Glutamatergic neuron (in vitro differentiated cells): ENCODE measurements at places on chromosomes 2 and 18. TPM values are rescaled to one million over a fixed set of nuclear protein-coding genes. Genes with fewer than 3 reads are reported as not detected.
A peak's percentile ranks its signal among the peaks of the same experiment; 100 is the strongest.

DNA sequence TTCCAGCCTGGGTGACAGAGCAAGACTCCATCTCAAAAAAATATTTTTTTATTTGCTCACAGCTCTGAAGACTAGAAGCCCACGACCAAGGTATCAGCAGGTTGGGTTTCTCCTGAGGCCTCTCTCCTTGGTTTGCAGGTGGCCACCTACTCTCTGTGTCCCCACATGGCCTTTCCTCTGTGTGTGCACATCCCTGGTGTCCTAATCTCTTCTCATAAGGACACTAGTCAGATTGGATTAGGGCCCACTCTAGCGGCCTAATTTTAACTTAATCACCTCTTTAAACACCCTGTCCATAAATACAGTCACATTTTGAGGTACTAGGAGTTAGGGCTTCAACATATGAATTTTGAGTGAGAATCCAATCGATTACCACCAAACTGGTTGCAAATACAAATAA, 2.0 kb upstream of the RAB3GAP1 start:
- no peak for DNase-seq
- peaks cover 11% of the 10 kb centered on the region for H3K4me1 ChIP-seq
- H3K27ac ChIP-seq, result no peak overlapping the region
- H3K4me3 ChIP-seq, result no peak overlapping the region

IL36A gene
- total RNA-seq, result not detected

DNA sequence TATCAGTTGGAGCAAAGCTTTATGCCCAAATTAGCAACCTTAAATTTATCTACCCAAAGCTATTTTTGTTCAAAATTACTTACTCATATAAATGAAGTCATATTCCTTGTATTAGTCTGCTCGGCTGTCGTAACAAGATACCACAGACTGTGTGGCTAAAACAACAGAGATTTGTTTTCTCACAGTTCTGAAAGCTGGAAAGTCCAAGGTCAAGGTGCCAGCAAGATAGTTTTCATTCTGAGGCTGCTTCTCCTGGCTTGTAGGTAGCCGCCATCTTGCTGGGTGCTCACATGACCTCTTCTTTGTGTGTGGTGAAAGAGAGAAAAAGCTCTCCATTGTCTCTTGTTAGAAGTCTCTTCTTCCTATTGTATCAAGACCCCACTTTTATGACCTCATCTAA, 15.7 kb upstream of the DPP10 start:
- no peaks in the 10 kb centered on the region for H3K36me3 ChIP-seq
- peaks cover 2% of the 10 kb centered on the region for H3K27me3 ChIP-seq
- H3K4me3 ChIP-seq, result no peak overlapping the region
- no peak for DNase-seq

- no peak overlapping the region for H3K27ac ChIP-seq
- no peak overlapping the region for H3K4me3 ChIP-seq
- no peaks in the 10 kb centered on the region for H3K27me3 ChIP-seq
- peaks cover 4% of the 10 kb centered on the region for H3K4me1 ChIP-seq
- no peak for DNase-seq
- no peaks in the 10 kb centered on the region for H3K36me3 ChIP-seq
Measured at GRCh38 chr2:26822877-26823276, 25.1 kb upstream of the DPYSL5 start.

- DNase-seq, result no peak
- no peak overlapping the region for H3K27ac ChIP-seq
- H3K4me1 ChIP-seq, result peaks cover 34% of the 10 kb centered on the region
- peaks cover 4% of the 10 kb centered on the region for H3K27me3 ChIP-seq
Measured at GRCh38 chr2:36168115-36168514, 187.5 kb upstream of the CRIM1 start.

DNA sequence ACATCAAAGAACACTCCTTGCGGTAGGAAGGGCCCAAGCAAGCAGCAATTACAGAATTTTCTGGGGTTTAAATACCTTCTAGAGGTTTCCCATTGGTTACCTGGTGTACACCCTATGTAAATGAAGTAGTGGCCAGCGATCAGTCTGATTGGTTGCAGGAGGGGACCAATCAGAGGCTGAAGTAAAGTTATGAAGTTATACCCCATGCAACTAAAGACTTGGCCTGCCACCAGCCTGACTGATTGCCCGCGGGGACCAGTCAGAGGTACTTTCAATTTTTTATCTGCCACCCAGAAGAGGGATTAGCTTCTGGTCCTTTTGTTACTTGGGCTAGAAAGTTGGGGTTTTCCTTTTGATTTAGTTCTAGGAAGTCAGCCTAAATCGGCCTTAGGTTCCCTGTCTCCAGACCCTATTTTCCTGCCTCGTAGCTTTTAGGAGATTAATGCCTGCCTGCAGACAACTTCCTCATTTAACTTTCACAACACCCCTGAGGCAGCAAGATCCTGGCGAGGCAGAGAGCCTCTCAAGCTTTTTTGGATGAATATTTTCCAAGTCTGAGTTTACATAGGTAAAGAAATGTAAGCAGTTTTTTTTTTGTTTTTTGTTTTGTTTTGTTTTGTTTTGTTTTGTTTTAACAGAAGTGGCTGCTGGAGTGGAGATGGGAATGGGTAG, 1.5 kb upstream of the DGUOK start:
- H3K36me3 ChIP-seq, result no peaks in the 10 kb centered on the region
- H3K4me3 ChIP-seq, result no peak overlapping the region
- DNase-seq, result no peak
- no peaks in the 10 kb centered on the region for H3K27me3 ChIP-seq

DNA sequence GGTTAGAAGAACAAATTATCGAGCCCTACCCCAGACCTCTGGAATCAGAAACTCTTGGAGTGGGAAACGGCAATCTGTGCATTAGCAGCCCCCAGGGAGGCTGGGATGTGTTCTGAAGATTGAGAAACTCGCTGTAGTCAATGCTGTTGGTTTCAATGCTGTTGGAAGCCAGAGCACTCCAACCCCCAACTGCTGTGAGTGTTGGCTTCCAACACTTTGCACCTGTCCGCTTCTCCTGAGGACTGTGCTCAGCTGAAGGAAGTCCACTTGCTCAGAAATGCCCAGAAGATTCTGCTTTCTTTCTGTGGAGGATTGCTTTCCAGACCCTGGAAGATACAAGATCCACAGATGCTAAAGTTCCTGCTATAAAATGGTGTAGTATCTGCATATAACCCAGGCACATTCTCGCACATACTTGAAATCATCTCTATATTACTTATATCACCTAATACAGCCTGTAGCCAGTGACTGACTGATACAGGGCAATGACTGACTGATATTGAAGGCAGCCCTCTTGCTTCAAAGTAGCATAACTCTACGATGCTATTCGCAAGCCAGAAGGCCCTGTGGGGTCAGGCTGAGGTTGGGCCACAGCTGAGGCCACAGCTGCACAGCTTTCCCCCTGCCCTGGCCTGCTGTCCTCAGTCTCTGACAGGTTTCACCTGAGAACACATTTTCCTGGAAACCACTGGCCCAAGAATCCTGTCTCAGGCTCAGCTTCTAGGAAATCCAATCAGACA, 757.7 kb upstream of the ID2 start:
- H3K27me3 ChIP-seq, result peaks cover 4% of the 10 kb centered on the region
- peaks cover 2% of the 10 kb centered on the region for H3K4me1 ChIP-seq
- no peak overlapping the region for H3K27ac ChIP-seq
- no peak for DNase-seq
- H3K4me3 ChIP-seq, result no peak overlapping the region

SH2D6 gene
- total RNA-seq, result 0.64 TPM

GRCh38 chr2:201644001-201644400, 698 bp upstream of the TMEM237 start:
- no peaks in the 10 kb centered on the region for H3K36me3 ChIP-seq
- H3K27ac ChIP-seq, result no peak overlapping the region
- H3K4me1 ChIP-seq, result peaks cover 5% of the 10 kb centered on the region
- peak overlapping the region; percentile 31 for H3K4me3 ChIP-seq
- no peak for DNase-seq

LYPD6B gene
- 0.69 TPM for total RNA-seq

- H3K27ac ChIP-seq, result no peak overlapping the region
- H3K4me3 ChIP-seq, result no peak overlapping the region
- no peaks in the 10 kb centered on the region for H3K27me3 ChIP-seq
Measured at GRCh38 chr2:118148133-118148532, 59.9 kb downstream of the INSIG2 start.

GRCh38 chr2:88218981-88219380, 48.8 kb downstream of the THNSL2 start:
- H3K27ac ChIP-seq, result no peak overlapping the region
- no peaks in the 10 kb centered on the region for H3K4me1 ChIP-seq
- H3K36me3 ChIP-seq, result peaks cover 5% of the 10 kb centered on the region
- no peak overlapping the region for H3K4me3 ChIP-seq
- peaks cover 2% of the 10 kb centered on the region for H3K27me3 ChIP-seq
- DNase-seq, result no peak

DNA sequence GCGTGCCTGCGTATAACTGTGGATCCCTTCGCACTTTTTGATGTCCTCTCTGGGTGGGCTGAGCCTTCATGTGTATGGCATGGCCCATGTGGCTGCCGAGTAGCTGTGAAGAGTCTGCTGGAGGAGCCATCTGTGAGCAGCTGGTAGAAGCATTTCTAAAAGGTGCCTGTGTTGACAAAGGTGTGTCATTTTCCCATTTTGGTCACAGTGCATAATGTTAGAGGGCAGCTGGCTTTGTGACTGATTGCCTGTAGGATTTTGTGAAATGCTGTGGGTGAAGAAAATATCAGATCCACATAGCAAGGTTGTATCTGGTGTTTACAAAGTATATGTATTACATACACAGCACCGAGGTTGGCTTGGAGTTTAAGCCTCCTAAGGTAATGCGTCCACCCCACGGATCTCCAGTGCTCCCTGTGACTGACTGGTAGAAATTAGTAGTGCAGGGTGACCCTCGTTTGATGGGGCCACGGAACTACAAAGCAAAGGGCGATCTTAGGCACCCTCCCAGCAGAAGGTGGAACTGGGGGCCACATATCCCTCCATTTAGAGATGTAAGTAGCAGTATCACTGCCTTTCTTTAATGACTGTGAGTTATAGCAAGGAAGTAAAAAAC, 16.5 kb downstream of the GATA6 start:
- H3K4me3 ChIP-seq, result no peak overlapping the region
- H3K27me3 ChIP-seq, result peaks cover 2% of the 10 kb centered on the region
- no peaks in the 10 kb centered on the region for H3K4me1 ChIP-seq
- no peak overlapping the region for H3K27ac ChIP-seq
- DNase-seq, result no peak

- H3K36me3 ChIP-seq, result no peaks in the 10 kb centered on the region
- peaks cover 46% of the 10 kb centered on the region for H3K4me1 ChIP-seq
- H3K27ac ChIP-seq, result no peak overlapping the region
- H3K4me3 ChIP-seq, result no peak overlapping the region
Measured at GRCh38 chr2:237664151-237664550, 36.8 kb downstream of the LRRFIP1 start.

DNA sequence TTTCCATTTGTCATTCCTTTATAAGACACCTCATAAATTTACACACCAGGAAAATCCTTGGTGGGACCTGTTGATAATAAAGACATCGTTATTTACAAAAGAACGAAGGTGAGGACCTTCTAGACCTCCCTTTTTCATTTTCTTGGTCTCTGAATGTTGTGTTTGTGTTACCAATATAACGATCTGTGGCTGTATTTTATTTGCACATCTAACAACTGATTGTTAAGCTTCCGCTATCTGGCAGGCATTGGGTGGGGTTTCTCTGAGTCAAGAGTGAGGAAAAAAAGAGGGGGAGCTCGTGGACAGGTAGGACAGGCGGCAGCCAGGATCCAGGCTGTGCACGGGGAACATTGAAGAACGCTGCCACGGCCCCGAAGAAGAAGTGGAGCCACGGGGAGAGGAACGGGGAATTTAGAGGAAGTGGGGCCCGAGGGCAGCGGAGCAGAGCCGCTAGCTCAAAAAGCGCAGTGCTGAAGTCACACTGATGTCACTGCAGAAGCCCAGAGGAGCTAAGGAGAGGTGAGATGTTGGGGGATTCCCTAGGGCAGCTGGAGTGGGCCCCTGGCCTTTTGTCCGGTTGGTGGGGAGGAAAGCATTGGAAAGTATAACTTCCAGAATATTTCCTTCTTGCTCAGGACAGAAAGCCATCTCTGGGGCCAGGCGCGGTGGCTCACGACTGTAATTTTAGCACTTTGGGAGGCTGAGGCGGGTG, 20.9 kb upstream of the DNMT3A start:
- no peak for DNase-seq
- no peak overlapping the region for H3K4me3 ChIP-seq
- H3K27ac ChIP-seq, result peak overlapping the region; percentile 36
- peaks cover 9% of the 10 kb centered on the region for H3K27me3 ChIP-seq
- peaks cover 9% of the 10 kb centered on the region for H3K4me1 ChIP-seq
- no peaks in the 10 kb centered on the region for H3K36me3 ChIP-seq

GRCh38 chr2:6957031-6957714, 40.0 kb downstream of the RNF144A start:
- peak overlapping the region; percentile 92 for H3K27ac ChIP-seq
- H3K4me1 ChIP-seq, result peaks cover 62% of the 10 kb centered on the region
- H3K4me3 ChIP-seq, result no peak overlapping the region
- H3K36me3 ChIP-seq, result no peaks in the 10 kb centered on the region
- no peak for DNase-seq

GRCh38 chr2:10775021-10775780, 37.4 kb downstream of the PDIA6 start:
- H3K27me3 ChIP-seq, result peaks cover 3% of the 10 kb centered on the region
- no peaks in the 10 kb centered on the region for H3K36me3 ChIP-seq
- no peak overlapping the region for H3K4me3 ChIP-seq

DNA sequence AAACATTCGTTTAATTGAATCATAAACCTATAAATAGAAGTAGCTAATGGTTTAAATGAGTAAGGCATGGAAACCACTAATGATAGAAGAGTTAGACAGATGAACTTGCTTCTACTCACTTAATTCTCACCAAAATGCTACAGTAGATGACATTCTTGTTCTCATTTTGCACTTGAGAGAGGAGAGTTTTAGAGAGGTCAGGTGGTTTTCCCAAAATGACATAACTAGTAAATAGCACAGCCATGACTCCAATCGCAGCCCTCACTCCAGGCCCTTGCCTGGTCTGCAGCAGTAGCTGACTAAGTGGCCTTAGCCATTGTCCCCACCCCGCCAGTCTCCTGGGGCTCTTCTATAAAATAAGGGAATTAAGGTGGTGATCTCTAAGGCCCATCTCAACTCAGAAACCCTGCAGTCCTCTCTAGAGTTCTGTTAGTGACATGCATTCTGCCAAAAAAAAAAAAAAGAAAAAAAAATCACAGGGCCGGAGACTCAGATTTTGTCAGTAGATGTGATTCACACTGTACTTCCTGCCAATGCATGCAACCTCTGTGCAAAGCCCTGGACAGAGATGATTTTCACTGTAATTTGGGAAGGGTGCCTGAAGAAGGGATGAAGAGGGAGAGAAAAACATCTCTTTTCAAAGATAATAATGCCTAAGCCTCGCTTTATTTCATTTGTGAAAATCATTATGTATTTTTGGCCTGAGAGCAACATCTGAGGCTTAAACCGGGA, 221.8 kb downstream of the ANAPC1 start:
- no peak overlapping the region for H3K27ac ChIP-seq
- H3K4me3 ChIP-seq, result no peak overlapping the region
- H3K36me3 ChIP-seq, result no peaks in the 10 kb centered on the region
- no peak for DNase-seq

RNF144A gene
- total RNA-seq, result 40.2 TPM

GRCh38 chr2:9169349-9170107, 37.1 kb upstream of the ASAP2 start:
- peaks cover 2% of the 10 kb centered on the region for H3K27me3 ChIP-seq
- no peak overlapping the region for H3K4me3 ChIP-seq
- no peak overlapping the region for H3K27ac ChIP-seq
- no peaks in the 10 kb centered on the region for H3K36me3 ChIP-seq
- H3K4me1 ChIP-seq, result no peaks in the 10 kb centered on the region
- DNase-seq, result no peak

KHK gene
- total RNA-seq, result 5.3 TPM

TUBA3D gene
- not detected for total RNA-seq

SOX11 gene
- total RNA-seq, result 576 TPM

- H3K4me1 ChIP-seq, result no peaks in the 10 kb centered on the region
- H3K27ac ChIP-seq, result no peak overlapping the region
- no peaks in the 10 kb centered on the region for H3K36me3 ChIP-seq
- H3K27me3 ChIP-seq, result peaks cover 2% of the 10 kb centered on the region
Measured at GRCh38 chr2:87401726-87402345, 346.1 kb upstream of the PLGLB2 start.

LRATD1 gene
- total RNA-seq, result 19.4 TPM
